ENCODE measurements at places on chromosomes 11 and 22.
A peak's percentile ranks its signal among the peaks of the same experiment; 100 is the strongest.

- DNase-seq, result no peak
Observed at GRCh38 chr11:12680940-12681258, 6.7 kb downstream of the TEAD1 start.

DNA sequence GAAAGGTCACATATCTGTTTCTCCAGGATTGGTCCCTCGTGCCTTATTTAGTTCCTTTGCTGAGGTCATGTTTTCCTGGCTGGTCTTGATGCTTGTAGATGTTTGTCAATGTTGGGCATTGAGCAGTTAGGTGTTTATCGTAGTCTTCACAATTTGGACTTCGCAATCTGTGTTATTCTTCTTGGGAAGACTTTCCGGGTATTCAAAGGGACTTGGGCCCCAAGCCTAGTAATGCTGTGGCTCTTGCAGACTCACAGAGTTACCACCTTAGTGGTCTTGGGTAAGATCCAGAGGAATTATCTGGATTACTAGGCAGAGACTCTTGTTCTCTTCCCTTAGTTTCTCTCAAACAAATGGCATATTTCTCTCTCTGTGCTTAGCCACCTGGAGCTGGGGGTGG lies 223.5 kb downstream of the GRIK4 start:
- no peak for DNase-seq

- DNase-seq, result no peak
Observed at GRCh38 chr22:32044477-32044876, 1.4 kb downstream of the SLC5A1 start.

GRCh38 chr22:50376085-50376651 lies 33.0 kb downstream of the PPP6R2 start:
- no peak for DNase-seq

- no peak for DNase-seq
Observed at GRCh38 chr22:50583294-50583861, 729 bp upstream of the CHKB start.

- no peak for DNase-seq
Observed at GRCh38 chr22:40030758-40031095, 36.0 kb downstream of the FAM83F start.

- DNase-seq, result peak; percentile 48
Observed at GRCh38 chr11:69670158-69670845, 4.9 kb downstream of the LTO1 start.

DNA sequence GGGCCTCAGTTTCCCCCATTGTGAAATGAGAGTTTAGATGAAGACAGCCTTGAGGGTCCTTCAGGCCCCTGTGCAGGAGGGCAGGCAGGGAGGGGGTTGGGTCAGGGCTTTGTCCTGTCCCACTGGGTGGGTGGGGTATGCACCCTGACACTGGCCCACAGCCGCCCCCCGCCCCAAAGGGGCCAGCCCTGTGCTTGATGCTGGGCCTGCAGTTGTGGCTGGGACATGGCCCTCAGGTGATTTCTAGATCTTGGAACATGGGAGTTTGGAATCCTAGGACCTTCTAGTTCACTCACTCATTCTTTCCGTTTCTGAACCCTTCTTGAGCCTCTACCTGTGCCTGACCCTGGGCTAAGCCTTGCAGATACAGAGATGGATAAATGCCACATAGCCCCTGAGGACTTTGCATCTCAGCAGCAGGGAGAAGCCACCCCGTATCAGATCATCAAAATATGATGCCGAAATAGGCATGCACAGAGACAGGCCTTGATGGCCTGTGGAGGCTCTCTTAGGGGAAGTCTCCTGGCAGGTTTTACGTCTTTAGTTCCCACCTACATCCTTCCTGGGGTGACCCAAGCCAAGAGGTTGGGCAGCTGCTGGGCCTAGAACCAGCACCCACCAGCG lies 76.0 kb downstream of the FBLN1 start:
- DNase-seq, result no peak

GRCh38 chr11:78432956-78433355 lies 15.3 kb upstream of the GAB2 start:
- DNase-seq, result no peak

DNA sequence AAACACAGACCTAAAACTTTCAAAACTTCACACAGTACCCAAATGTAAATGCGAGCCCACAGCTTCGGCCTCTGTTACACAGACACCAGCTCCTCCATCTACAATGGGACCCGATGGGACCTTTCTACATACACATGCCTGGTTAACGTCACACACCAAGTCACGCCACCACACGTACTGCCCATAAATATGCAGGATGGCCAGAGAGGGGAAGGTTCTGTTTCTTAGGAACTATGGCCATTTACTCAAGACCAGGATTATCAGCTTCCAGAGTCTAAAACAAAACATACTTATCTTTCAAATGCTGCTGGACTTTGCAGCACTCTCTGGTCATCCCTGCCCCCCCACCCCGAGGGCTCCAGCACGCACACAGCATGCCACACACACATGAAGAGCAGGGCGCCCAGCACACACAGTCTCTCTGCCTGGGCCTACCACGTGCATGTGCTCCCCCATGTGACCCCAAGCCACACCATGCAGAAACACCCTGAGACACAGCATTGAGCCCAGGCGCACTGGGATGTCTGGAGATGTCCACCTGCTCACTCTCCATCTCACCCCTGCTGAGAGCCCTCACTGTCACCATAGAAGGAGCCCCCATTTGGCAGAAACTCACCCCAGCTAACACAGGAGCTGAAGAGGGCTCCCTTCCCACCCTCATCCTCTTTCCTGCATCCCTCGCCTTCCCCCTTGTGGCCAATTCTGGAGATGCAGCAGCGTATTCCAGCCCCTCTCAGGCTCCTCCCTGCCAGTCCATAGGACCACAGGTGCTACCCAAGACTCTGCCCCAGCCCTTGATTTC lies 61.8 kb downstream of the SLC22A12 start:
- peak; percentile 71 for DNase-seq

GRCh38 chr22:50260801-50261614 lies 475 bp downstream of the MAPK12 start:
- peak; percentile 39 for DNase-seq

- no peak for DNase-seq
Observed at GRCh38 chr11:87122852-87123251, 85.1 kb downstream of the TMEM135 start.

GRCh38 chr11:69939551-69940245 lies 120.5 kb upstream of the FGF3 start:
- no peak for DNase-seq

DNA sequence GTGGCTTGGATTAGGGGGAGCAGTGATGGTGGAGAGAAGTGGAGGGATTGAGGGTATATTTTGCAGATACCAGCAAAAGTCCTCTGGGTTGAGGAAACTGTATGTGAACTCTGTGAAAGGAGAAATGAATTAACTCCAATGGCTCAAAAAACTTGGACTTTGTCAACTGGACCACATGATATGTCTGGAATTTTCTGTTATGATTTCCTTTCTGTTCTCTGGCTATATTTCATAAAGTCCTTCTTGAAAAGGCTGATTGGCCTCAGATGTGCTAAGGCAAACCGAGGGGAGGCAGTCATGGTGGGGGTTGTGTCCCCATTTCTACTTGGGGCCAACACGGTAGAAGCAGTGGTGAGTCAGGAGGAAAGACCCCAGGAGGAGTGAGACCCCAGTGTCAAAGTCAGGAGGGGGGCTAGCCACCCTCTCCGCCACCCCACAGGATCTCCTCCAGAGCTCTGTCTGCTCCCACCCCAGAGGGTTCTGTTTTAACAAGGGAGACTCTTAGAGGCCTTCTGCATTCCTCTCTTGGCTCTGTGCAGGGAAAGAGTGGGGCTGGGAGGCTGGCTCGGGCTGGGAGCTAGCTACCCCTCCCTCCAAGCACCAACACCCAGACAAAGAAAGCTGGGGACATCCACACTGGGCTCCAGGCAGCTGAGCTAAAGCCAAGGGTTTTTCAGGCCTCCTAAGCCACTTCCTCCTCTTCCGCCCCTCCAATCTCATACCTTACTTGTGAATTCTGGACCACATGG lies 13.8 kb downstream of the CHRDL2 start:
- no peak for DNase-seq
